ENCODE measurements at places on chromosomes 11 and 22.

GRCh38 chr11:61702701-61703312, 22.6 kb downstream of the DAGLA start:
- no peak for DNase-seq

DNA sequence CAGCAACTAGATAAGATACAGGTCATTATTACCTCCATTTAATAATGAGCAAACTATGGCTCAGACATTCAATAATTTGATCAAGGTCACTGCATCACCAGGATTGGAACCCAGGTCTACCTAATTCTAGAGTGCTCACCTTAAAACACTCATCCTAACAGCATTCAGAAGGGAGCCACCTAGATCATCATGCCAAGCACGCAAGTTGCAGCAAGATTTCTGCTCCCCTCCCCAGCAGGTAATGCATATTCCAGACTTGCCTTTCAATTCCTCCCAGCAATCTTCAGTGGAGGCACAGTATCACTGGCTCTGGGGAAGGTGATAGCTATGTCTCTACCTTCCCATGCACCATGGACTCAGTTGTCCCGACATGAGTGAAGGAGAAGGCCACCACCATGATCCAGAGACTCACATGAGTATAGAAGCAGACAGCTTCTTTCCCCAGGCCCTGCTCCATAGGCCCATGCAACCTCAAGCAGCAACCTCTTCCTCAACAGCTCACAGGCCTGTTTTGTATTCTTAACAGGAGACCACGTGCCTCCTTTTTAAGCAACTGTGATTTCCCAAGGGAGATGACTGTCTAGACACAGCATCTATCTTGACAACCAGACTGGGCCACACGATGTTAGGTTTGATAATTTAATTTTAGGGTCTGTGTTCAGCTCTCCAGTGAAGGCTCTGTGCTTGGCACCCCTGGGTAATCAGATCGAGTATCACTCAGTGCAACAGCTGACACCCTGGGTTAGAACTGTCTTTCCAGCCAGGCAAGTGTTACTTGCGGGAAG, 36.4 kb downstream of the RAB30 start:
- DNase-seq = no peak

- DNase-seq = no peak
These were observed 868.5 kb upstream of the TENM4 start for GRCh38 chr11:80309301-80309700.

DNA sequence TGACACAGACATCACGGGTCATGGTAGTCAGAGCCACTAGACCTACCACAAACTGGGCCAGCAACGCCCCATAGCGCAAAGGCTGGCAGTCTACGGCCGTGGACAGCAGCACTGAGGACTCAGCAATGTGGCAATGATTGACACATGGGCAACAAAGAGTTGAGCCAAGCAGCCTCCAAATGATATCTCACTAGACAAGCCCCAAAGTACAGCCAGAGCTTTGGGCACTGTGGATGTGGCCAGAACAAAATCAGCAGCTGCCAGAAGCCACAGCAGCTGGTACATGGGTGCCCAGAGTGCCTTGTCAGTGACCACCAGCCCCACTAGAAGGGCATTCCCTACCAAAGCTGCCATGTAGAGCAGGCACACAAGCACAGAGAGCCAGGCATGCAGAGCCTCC, 11.2 kb upstream of the UBQLNL start:
- DNase-seq = no peak

GRCh38 chr11:46049325-46049897, 71.8 kb downstream of the PHF21A start:
- no peak for DNase-seq

- DNase-seq = no peak
These were observed 13.1 kb upstream of the CHRNA10 start for GRCh38 chr11:3684129-3684818.

DNA sequence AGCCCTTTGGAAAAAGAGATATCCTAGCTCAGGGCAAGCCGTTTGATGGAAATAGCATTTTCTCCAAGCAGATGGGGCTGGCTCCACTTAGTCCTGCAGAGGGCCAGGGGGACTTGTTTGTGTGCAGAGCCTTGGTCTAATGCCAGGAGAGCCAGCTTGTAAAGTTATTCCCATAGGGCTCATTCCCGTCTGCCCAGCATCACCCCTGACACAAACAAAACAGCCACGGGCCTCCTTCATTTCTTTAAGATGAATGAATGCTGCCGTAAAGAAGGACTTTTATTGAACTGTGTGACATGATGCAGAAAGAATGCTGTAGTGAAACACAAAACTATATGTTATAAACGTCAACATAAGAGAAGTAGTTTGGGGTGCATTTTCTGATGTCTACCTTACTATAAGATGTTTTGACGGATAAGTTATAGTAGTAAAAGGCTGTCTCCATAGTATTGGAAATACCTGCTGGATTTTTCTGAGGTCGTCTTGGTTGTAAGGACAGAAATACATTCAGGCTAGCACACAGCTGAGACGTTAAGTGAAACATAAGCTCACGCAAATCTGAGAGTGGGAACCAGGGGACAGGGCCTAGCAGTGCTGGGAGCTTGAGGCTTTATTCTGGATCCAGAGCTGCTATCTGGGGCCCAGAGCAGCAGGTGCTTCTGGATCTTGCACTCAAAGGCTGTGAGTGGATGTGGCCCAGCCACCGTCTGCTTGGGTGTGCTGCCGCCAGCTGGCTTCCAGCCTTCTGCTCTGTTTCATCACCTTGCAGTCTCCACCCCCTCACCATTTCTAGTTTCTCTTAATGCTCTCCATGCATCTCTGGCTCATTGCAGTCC, 53.3 kb downstream of the NCAM1 start:
- no peak for DNase-seq

GRCh38 chr11:133191931-133192330, 340.4 kb downstream of the OPCML start:
- DNase-seq = no peak

- DNase-seq = no peak
These were observed 230.8 kb upstream of the TBCEL start for GRCh38 chr11:120793150-120793549.

DNA sequence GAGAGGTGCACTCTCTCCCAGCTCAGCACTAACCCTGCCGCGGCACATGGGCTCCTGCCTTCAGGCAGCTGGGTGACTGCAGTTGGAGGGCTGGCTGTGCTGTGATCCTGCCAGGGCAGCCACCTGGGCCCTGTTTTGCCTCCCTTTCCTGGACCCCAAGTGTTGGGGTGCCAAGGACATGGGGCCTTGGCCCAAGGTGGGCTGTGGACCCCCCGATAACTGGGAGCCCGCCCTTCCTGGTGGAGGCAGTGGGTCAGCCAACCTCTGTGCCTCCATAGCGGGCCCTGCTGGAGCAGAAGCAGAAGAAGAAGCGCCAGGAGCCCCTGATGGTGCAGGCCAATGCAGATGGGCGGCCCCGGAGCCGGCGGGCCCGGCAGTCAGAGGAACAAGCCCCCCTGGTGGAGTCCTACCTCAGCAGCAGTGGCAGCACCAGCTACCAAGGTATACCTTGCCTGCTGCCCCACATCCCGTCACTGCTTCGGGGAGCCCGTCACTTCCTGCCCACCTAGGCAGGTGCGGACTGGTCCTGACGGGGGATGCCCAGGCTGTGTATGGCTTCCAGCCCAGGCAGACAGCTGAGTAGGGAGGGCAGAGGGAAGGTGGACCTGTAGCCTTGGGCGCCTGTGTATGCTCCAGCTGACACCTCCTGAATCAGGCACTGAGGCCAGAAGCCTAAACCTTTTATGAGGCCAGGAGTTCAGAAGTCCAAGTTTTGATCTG, 8.9 kb downstream of the TUB start:
- DNase-seq = no peak

DNA sequence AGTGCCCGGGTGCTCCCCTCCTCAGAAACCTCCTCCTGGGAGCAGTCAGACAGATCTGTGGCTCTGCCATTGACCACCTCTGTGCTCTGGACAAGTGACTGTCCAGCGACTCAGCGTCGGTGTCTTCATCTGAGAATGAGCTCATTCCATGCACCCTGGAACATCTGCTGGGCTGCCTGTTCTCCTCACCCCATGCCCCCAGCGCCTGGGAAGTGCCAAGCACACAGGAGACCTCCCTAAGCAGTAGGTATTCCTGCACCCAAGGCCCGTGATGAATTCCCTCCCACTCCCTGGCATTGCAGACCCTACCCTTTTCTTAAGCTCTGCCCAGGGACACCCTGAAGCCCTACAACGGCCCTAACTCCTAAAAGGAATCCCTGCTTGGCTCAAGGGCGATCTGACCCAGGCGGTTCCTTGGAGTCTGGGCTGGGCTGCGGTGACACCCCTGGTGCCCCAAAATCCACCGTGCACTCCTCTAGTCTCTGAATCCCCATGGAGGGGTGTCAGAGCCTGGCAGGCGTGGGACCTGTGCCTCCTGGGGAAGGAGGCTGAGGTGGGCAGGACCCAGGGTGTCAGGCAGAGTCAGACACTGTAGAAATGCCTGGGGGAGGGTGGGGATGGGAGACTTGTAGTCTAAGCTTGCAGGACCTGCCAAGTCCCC, 92.0 kb downstream of the CEP164 start:
- DNase-seq = no peak

- DNase-seq = no peak
These were observed 48.1 kb upstream of the DAGLA start for GRCh38 chr11:61632096-61632495.

- DNase-seq = no peak
These were observed 64.1 kb downstream of the C11orf87 start for GRCh38 chr11:109486129-109486528.

GRCh38 chr11:40293655-40294348, 1165.7 kb downstream of the LRRC4C start:
- peak; percentile 5 for DNase-seq

DNA sequence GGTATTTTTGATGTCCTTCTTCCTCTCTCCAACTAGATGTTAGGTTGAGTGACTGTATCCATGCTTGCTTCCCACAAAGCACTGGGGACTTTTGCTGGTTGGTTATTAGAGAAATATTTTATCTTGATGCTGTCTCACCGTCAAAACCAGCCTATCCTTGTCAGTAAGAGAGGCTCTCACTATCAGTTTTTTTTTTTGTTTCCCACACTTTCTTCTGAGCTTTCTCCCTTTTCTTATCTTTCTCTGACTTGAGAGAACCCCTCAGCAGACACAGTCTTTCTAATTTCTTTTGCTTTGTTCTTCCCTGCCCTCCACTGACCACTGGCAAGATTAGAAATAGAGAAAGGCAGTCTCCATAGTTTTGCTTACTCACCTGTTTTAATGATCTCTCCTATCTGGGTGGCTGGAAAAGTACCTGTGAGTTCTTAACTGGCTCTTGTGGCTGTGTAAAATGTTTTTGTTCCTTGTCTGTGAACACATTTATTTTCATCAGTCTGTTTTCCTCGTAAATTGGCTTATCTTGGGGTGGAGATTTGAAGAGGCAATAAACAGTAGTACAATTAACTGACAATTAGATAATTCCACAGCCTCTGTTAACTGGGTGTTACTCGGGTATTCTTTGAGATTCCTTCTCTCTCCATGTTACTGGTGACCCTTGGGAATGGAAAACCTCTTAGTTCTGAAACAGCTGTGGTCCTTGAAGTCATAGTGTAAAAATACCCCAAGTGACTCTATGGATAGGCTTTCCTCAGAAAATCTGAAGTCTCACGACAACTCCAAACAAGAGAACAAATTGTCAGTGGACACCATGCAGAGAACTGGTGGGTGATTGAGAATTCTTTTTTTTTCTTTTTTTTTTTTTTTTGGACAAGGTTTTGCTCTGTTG, at the start of gene NXPE1:
TSS of gene NXPE1 (minus strand) at position 457 of the 886 bp plus-strand sequence. CDS start 8,680 bp downstream, outside the sequence.
- DNase-seq = no peak

GRCh38 chr11:38598418-38598817, 2000.4 kb upstream of the RAG2 start:
- DNase-seq = no peak

DNA sequence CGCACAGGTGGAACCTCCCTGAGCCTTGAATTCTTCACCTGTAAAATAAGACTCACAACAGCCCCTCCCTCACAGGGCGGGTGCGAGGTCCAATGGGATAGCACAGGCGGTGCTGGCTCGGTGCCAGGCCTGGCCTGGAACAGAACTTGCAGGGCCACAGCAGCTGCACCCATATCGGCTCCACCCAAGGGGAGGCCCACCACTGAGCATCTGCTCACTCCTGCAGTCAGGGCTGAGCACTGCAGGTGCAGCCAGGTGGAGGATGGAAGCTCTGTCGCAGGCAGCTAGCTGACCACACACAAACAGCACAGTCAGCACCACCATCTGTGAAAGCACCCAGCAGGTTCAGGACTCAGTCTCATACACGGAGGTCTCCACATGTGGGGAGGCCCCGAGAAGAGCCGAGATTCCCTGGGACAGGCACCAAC, 19.6 kb downstream of the VPS37C start:
- DNase-seq = no peak

DNA sequence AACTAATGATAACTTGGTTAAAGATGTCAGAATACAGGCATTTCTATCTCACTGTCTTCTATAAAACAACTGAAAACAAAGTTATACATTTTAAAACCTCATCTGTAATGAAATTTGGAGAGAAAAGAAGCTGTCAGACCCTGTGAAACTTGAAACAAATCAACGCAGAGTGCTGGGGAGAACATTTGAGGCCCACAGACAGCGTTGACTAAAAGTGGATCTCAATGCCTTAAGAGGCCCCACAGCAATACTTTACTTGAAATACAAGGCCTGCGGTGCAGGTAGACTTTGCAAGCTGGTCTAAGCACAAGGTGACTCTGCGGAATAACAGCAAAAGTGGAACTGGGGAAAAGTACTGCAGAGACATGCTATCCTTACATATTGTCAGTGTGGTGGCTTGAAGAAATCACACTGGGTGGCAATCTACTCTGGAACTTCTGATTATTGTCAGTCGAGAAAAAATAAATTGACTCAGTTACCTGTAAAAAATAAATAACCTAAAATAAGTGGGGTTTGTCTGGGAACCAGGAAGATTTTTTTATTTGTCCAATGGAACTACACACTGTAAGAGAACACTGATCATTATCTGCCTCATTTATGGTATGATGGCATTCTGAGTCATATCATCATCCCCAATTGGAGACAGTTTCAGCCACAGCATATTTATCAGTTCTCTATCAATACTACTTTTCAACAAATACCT, 138.9 kb downstream of the LUZP2 start:
- no peak for DNase-seq

- DNase-seq = no peak
These were observed 165.5 kb upstream of the NTM start for GRCh38 chr11:131204765-131205380.

- no peak for DNase-seq
These were observed 109.7 kb upstream of the MTMR2 start for GRCh38 chr11:96033599-96033998.

DNA sequence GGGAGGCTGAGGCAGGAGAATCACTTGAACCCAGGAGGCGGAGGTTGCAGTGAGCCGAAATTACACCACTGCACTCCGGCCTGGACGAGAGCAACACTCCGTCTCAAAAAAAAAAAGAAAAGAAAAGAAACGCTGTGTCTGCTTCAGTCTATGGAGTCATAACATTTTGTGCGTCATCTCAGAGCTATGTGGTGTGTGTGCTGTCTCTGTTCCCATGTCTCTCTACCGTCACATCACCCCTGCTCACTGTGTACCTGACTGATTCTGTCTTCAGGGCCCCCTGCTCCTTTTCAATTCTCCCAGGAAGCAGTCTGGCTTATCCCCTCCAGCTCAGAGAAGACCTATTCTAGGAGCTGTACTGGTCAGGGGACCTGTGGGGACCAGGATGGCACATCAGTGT, 7.0 kb downstream of the BACE1-AS start:
- no peak for DNase-seq
